ENCODE measurements at places on chromosomes 11 and 22. TPM values are rescaled to one million over a fixed set of nuclear protein-coding genes. Genes with fewer than 3 reads are reported as not detected.

DNA sequence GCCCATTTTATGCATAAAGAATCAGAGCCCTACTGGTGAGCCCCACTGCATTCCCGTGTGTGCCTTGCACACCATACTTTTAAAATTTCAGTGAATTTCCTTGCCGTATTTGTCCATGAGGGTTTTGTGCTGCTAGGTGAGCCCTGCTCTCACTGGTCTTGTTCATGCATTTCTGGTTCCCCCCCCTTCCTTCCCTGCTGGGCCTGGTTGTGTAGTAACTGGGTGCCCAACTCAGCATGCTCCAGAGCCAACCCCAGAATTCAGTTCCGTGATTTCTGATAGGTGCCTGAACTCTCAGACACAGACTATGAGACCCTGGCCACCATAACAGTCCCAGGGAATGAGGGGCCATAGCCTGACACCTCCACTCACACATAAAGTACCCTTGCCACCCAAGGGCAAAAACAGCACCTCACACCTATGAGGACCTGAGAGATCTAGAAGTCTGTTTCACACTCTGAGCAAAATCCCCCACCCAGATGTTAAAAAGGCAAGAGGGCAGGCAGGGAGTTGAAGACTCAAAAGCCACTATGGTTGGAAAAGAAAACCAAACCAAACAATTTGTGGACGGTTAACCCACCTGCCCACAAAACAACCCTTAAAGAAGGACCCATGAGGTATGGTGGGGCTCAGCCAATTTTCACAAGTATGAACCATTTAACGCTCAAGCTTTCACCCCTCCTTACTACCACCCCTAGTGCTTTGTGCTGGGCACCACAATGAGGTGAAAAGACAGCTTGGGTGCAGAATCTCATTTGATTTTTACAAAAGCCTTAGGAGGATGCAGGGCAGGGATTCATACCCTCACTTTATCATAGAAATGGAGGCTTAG lies 16.8 kb upstream of the IL10RA start:
- DNase-seq: no peak

DNA sequence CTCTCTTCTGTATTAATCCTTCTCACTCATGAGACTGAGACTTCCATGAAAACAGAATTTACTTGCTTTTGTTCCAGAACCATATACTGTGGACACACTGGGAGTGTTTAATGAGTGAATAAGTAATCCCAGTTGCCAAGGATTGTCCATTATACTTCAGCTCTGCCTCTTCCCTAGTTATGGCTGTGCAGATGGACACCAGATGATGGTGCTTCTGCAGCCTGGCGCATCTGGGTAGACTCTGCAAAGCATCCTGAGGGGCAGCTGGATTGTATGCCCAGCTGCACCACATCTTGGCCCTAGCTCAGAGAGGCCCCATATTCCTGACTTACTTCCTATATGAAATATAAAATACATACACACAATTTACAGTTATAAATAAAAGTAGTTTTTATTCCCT lies 43.5 kb downstream of the DBX1 start:
- no peak for DNase-seq

GRCh38 chr11:58659404-58659803 lies 36.9 kb downstream of the CNTF start:
- DNase-seq: no peak

- DNase-seq: no peak
These were observed 11.4 kb upstream of the VSIG10L2 start for GRCh38 chr11:125934473-125934872.

DNA sequence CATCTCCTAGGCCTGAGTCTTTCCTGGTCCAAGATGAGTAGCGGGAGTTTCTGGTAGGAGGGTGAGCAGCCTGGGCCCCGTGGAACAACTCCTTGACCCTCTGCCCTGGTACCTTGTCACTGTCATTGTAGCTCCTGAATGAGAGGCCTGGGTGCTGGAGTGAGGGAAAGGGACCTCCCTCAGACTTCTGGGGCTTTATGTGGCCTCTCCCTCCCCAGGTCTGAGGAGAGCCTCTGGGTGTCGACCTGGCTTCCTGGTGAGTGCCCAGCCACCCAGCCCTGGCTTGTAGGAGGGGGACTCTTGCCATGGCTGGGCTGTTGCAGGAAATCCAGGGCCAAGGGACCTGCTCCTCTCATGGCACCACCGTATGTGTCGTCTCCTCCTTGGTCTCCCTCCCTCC lies 3.9 kb downstream of the P2RY2 start:
- DNase-seq: no peak

GRCh38 chr22:29245626-29246385 lies 22.0 kb downstream of the RHBDD3 start:
- DNase-seq: peak; percentile 54

- no peak for DNase-seq
These were observed 312.1 kb downstream of the NTM start for GRCh38 chr11:131682373-131683015.

DNA sequence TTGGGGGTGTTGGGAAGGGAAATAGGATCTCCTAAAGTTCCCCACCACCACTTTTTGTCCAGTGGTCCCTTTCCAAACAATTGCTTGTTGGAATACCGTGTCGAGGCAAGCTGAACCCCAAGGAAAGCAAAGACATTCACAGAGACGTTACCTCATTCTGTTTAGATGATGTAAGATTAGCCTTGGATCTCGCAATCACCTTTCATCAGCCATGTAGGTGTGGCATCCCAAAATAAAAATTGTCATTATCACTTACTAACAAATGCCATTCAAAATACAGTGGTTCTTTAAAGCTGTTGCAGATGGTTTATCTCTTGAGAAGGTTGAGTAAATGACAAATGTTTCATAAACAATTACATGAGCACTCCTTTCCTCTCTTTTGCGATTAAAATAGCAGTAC lies 86.5 kb upstream of the SLC25A18 start:
- DNase-seq: peak; percentile 4

DNA sequence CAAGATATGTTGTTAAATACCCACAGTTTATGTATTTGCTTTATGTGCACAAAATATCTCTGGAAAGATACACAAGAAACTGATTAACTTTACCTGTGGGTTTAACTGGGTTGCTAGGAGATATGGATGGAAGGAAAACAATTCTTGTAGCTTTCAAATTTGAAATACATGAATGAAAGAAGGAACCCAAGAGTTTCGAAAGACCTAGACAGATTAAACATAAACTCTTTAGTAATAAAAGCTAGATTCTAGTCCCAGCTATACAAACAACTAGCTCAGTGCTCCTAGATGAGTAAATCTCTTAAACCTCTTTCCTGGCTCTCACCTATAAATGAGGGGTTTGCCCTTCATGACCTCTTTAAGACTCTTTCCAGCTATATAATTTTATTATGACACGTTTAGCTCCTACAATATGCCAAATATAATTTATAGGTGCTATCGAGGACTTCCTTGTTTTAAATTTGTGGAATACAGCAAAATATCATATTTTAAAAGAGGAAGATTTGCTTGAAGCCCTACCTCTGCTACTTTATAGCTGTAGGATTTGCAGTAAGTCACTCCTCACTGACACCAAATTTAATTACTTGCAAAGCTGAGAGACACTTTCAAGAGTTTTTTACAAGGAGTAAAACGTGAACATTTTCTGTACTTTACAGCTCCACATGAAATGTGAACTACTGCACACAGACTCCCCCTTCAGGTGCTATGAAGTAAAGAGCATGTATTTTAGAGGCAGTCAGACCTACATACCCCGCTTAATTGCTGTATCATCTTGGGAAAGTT lies 50.7 kb downstream of the RRAS2 start:
- peak; percentile 70 for DNase-seq

DNA sequence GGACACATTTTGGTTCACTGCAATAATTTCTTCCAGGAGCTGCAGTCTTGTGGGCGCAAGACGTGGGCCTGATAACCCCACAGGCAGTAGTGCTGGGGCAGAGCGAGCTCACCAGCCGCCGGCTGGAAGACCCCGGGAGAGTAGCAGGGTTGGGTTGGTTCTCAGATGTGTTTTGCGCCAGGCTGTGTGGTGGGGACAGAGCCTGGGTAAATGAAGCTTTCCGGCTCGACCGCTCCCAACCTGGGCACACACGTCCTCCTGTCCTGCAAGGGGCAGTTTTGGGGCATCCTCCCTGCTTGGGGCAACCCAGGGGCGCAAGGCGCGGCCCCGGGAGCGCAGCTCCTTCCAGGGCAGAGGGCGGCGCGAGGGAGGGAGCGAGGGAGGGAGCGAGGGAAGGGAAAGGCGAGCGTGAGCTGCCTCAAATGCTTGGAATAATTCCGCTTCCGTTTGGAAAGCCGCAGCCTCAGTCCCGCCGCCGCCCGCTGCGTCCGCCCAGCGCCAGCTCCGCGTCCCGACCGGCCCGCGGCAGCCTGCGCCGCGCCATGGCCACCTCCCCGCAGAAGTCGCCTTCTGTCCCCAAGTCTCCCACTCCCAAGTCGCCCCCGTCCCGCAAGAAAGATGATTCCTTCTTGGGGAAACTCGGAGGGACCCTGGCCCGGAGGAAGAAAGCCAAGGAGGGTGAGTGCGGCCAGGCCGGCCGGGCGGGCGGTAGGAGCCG lies at the start of gene PARVA:
PARVA (plus strand) TSS at position 466 of the 718 bp plus-strand sequence; CDS start at position 543, 77 bp downstream.
- DNase-seq: peak; percentile 84

DNA sequence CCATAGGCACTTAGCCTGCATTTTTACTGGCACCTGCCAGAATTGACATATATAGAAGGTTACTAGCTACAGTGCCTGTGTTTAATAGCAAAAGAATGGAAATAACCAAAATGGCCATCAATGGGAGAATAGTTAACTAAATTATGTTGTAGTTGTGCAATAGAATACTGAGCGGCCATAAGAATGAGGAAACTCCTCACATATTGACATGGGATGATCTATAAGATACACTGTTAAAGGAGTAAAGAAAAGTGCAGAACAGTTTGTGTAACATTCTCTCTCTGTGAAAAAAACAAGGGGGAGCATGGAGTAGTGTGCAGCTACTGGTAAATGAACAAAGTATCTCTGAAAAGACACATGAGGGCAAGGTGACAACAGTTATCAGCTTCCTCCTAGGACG lies 21.5 kb downstream of the ARAP1 start:
- no peak for DNase-seq

DNA sequence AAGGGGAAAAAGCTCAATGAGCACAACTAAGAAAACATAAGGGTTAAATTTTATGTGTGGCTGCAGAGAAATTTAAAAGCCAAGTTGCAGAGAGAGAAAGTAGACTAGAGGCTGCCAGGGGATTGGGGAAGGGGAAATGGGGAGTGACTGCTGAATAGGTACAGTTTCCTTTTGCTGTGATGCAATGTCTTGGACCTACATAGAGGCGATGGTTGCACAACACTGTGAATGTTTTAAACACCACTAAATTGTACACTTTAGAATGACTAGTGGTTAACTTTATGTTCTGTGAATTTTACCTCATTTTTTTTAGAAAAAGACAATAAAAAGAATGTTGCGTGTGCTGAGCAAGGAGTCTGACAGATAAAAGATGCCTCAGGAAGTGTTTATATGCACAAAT lies 36.5 kb downstream of the TENM4 start:
- DNase-seq: no peak

- no peak for DNase-seq
These were observed 57.3 kb downstream of the PPP6R2 start for GRCh38 chr22:50400406-50400805.

DNA sequence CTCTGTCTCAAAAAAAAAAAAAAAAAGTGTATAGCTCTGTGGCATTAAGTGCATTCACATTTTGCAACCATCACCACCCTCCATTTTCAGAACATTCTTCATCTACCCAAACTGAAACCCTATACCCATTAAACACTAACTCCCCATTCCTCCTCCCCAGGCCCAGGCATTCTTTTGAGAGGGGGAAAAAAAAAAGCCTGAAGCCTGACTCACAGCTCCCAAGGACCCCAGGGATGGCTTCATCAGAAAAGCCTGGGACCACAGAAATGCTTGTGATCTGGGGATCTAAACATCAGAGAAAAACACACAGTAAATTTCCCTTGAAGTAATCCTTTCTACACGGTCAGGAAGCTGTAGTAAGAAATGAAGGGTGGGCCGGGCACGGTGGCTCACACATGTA lies 10.7 kb upstream of the GTSE1 start:
- DNase-seq: no peak

DNA sequence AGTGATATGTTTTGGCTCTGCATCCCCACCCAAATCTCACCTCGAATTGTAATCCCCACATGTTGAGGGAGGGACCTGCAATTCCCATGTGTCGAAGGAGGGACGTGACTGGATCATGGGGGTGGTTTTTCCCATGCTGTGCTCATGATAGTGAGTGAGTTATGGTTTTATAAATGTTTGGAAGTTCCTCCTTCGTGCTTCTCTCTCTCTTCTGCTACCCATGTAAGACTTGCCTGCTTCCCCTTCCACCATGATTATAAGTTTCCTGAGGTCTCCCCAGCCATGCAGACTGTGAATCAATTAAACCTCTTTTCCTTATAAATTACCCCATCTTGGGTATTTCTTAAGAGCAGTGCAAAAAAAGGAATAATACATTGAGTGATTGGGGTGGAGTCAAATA lies 7.3 kb upstream of the CEP295 start:
- no peak for DNase-seq

- DNase-seq: no peak
These were observed 5.1 kb downstream of the CCDC89 start for GRCh38 chr11:85680897-85681296.

DNA sequence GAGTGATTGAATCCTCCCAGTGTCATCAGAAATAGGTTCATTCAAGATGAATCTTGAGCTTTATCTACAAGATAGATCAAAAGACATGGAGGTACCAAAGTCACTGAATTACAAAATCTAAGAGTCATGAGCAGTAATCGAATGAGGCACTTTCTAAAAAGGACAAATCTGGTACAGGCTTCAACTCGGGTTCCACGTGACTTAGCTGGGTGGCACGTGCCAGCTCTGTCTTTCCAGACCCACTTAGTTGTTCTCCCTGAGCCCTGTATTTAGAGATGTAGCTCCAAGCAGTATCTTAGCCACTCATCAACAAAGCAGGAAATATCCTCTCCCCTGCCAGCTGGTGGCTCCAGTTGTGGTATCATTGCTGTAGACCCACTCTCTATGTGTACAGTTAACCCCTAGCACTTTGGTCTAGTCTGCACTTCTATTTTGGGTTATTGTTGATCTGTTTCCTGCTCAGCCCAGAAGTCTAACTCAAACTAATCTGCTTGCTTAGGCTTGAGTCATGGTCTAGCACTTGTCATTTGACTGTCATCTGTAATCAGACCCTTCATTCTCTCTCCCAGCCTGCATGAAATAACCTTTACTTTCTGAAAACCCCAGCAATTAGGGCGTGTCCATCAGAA lies 528.7 kb downstream of the ETS1 start:
- no peak for DNase-seq

- no peak for DNase-seq
These were observed 2.7 kb upstream of the RCE1 start for GRCh38 chr11:66840317-66841091.

- no peak for DNase-seq
These were observed 231.6 kb upstream of the UBASH3B start for GRCh38 chr11:122423886-122424285.

DNA sequence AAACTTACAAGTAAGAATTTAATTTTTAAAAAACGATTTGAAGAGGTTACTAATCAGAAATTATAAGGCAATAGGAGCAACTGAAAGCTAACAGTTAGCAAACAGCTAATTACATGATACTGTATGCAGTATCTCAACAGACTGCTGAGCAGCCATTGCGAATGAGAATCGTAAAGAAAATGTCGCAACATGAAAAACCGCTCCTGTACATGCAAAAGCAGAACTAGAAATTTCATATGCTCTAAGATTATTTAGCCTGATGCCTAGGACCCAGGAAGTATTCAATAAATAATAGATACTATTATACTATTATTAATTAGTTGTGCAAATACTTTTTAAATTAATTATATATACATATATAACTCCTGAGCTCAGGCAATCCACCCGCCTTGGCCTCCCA lies 48.7 kb upstream of the EP300 start:
- no peak for DNase-seq

Gene AGBL2
- 0.12 TPM for total RNA-seq

Gene CASP5
- not detected for total RNA-seq

Gene OR51B4
- total RNA-seq: 6.9 TPM

Gene LRRC55
- not detected for total RNA-seq

Gene RASSF10
- total RNA-seq: not detected

Gene BLID
- total RNA-seq: 0.16 TPM

Gene KCNK4
- total RNA-seq: not detected
